ENCODE measurements at places on chromosomes 4 and X. TPM values are rescaled to one million over a fixed set of nuclear protein-coding genes. Genes with fewer than 3 reads are reported as not detected.

DNA sequence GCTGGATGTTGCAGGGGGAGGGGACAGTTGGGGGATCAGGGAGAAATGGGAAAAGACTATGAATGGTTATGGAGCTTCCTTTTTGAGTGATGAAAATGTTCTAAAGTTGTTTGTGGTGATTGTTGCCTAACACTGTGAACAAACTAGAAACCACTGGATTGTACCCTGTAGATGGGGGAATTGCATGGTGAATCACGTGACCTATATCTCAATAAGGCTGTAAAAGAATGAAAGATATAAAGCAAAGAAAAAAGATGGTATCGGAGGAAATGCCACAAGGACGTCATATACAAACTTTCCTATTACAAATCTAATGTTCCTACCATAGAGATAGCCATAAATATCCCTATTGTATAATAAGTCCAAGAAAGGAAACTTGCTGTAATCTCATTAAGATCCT lies 20.6 kb upstream of the CT55 start:
- no peak for DNase-seq

The KCNIP4 gene
- 0.20 TPM for total RNA-seq

The HHIP gene
- 19.3 TPM for total RNA-seq

DNA sequence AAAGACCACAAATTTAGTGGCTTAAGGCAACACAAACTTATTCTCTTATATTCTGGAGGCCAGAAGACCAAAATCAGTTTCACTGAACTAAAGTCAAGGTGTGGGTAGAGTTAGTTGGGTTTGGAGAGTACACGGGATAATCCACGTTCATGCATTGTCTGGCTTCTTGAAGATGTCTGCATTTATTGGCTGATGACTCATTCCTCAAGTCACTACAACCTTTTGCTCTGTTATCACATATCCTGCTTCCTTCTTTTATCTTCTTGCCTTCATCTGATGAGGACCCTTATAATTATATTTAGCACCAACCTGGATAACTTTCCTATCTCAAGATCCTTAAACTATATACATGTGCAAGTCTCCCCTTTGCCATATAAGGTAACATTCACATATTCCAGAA lies 590.0 kb downstream of the FSTL5 start:
- no peak for DNase-seq

DNA sequence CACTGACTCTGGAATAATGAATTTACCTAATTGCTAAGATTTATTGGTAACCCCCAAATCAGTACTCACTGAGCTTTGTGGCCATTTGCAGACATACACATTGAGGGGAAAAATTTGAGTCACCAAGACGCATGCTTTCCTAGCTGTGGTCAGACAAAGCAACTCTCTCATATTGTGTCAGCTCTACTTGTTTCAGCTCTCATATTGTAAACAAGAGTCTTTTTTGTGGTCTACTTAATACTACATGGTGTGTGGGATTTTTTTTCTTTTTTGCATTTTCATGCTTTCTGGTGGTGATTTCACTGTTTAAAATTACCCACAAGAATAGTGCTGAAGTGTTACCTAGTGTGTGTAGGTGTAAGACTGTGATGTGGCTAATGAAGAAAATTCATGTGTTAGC lies 428.2 kb upstream of the GALNT7 start:
- DNase-seq: no peak

DNA sequence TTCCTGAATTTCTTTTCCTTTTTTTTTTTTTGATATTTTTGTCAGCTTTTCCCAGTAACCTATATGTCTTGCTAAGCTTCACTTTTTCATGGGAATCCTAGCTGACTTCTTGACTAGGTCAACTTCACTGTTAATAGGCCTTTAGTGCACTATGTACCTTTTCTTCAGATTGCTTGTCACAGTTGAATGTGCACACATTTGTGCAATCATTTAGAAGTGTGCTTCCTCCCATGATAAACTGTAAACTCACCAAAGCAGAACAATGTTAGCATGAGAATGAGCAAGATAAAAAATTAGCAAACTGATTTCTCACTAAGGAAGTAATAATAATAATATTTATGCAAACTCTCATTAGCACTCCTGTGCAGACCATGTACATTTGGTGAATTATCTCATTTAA lies 173.2 kb downstream of the PABPC4L start:
- DNase-seq: no peak

The ATP2B3 gene
- 0.46 TPM for total RNA-seq

GRCh38 chrX:31217084-31217483 lies 145.2 kb upstream of the FTHL17 start:
- DNase-seq: no peak

GRCh38 chrX:118631586-118631985 lies 95.8 kb upstream of the IL13RA1 start:
- DNase-seq: no peak

DNA sequence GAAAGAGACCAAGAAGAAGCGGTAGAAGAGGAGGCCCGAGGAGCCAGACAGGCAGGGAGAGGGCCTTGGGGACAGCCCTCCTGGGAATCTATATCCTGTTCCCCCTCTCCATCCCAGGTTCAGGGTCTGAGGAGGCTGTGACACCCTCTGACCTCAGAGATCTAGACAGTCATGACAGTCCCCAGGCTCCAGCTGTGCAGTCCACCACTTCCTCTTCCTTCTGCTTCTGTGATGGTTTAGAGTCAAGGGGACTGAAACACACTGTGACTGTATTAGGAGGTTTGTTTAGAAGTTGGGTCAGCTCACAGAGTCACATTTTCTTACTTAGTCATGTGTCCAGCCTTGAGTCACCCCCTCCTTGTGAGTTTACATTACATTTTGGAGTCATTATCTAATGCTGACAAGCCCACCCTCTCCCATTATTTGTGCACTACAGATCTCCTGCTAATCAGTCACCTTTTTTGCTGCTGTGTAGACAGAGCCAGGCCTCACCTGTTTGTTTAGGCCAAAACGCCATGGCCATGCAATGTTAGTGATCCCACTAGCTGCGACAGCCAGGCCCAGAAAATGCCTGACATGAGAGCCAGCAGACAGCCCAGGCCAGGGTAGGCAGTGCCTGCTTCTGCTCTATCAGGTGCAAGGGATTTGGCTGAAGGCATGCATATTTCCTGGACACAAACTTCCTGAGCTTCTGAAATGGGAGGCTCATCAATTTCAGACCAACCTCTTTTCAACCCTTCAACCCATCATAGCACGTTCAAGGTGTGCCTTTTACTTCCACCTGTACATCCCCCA lies 26.0 kb downstream of the MANBA start:
- DNase-seq: no peak

DNA sequence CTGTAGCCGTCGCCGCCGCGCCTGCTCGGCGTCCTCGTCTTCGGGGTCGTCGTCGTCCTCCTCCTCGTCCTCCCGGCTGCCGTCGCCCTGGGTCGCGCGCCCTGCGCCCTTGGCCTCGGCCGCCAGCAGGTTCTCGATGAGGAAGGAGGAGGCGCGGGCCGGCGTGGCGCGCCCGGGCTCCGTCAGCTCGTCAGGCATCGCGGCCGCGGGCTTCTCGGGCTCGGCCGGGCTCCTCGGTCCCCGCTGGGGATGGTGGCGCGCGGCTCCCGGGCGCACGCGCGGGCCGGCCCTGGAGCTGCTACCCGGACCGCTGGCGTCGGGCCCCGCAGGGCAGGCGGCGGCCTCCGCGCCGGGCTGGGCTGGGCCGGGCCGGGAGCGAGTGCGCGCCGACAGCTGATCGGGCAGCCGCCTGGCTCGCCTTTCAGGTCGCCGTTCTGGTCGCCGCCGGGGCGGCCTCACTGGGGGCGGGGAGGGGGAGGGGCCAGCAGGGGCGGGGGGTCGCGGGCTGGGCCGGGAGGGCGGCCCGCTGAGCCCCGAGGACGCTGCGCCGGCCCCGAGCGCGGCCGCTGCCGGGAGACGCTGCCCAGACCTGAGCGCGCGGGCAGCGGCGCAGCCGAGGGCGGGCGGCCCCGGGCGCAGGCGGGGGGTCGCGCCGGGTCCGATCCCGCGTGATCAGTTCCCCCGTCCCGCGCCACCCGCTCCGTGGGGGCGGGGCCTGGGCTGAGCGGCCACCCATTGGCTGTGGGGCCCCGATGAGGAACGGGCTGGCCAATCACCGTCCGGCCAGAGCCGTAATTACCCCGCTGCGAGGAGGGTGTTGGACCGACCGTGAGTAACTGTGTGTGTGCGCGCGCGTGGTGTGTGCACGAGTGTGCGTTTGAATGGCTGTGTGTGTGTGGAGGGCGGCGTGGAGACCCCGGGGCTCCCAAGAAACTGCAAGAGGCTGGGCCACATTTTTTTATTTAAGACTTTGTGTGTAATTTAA lies at the start of gene HMX1:
HMX1 (minus strand) TSS at position 423 of the 985 bp plus-strand sequence; CDS start at position 198, 225 bp downstream.
- no peak for DNase-seq

GRCh38 chr4:97394653-97395052 lies 748.6 kb downstream of the STPG2 start:
- DNase-seq: no peak

GRCh38 chrX:46354481-46354880 lies 190.7 kb downstream of the ZNF674 start:
- DNase-seq: no peak

The MAGEC1 gene
- total RNA-seq: not detected

GRCh38 chr4:147840838-147841738 lies 109.2 kb downstream of the ARHGAP10 start:
- no peak for DNase-seq

DNA sequence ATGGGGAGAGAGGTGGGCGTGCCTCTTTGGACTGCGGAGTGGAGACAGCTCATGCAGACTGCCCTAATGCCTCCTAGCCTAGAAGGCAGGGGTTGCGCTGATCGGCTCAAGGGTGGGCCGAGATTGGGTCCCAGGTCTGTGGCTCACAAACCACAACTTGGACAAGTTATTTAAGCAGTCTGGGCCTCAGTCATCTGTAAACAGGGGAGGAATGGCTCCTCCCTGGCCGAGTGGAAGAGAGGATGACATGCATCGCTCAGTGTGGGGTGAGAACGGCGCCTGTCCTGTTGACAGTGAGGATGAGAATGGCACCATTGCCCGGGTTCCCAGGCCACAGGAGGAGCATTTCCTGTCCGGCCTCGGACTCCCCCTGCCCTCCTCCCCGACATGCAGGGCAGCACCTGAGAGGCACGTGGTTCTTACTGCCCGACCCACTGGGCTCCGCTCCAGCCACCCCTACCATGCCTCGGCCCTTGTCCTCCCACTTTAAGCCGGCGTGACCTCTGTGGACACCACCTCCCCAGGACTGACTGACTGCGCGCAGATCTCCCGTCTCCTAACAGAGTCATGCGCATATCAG lies 40.3 kb upstream of the GRPEL1 start:
- no peak for DNase-seq

The GYPE gene
- 0.98 TPM for total RNA-seq

DNA sequence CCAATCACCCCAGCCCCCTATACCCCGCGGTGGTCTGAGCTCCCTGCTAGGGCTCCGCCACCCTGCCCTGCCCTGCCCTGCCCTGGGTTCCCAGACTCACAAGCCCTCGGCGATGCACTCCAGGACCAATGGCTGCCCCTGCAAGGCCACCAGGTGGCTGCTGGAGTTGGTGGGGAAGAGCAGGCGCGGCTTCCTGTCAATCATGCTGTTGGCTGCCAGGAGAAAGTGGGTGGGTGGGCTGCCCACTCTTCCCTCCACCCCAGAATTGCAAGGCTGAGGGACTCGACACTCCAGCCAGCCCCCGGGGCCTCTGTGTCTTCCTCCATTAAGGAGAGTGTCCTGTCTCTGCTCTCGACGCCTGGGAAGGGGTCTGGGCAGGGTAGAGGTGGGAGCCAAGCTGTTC lies 15.7 kb downstream of the L1CAM start:
- no peak for DNase-seq

The PDK3 gene
- total RNA-seq: 22.5 TPM

DNA sequence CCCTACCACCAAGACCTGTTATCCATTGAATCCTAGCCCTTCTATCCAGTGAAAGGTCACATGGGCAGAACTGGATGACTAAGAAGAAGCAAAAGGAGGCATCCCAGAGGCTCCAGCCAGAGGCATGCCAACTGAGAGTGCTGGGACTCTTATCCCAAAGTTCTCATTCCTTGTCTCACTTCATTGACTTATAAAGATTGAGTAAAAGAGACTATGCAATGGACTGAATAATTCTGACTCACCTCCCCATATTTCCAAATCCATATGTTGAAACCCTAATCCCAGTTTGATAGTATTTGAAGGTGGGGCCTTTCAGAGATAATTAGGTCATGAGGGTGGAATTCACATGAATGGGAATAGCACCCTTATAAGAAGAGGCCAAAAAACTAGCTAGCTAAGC lies 131.4 kb downstream of the COL25A1 start:
- DNase-seq: no peak

The NAP1L2 gene
- total RNA-seq: not detected

- no peak for DNase-seq
Measured at GRCh38 chr4:128393101-128393704, 105.6 kb upstream of the PGRMC2 start.

The LPAR4 gene
- total RNA-seq: 0.14 TPM

The AREG gene
- 20.6 TPM for total RNA-seq

DNA sequence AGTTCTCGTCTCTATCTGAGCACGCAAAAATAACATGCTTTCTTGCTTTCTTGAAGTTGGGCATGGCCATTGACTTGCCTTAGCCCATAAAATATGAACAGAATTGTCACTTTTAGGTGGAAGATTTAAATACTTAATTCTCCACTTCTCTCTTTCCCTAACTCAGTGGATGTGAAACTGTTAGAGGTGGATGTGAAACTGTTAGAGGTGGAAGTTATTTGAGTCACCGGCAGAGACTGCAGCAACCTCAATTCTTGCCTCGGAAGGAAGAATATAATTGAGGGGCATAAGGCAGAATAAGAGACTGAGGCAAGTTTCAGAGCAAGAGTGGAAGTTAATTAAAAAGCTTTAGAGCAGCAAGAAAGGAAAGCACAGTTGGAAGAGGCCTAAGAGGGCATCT lies 2.8 kb upstream of the PARM1 start:
- DNase-seq: no peak

DNA sequence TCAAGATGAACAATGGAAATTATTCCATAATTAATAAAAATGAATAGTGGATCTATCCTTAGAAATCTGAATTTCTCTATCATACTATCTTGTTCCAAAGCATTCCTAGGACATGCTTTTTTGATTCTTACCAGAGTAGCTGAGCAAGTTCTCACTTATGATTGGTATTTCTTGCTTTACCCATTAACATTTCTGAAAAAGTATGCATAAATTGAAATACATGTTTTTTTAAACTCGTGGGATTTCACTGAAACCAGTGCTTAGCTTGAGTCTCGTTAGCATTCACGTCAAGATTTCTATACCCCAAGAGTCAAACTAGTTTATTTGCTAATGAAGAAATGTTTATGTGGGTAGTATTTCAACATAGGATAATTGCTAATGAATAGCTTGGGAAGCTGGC lies 89.0 kb downstream of the ELOVL6 start:
- DNase-seq: no peak

GRCh38 chr4:2689825-2690700 lies 66.1 kb downstream of the TNIP2 start:
- DNase-seq: peak; percentile 64

DNA sequence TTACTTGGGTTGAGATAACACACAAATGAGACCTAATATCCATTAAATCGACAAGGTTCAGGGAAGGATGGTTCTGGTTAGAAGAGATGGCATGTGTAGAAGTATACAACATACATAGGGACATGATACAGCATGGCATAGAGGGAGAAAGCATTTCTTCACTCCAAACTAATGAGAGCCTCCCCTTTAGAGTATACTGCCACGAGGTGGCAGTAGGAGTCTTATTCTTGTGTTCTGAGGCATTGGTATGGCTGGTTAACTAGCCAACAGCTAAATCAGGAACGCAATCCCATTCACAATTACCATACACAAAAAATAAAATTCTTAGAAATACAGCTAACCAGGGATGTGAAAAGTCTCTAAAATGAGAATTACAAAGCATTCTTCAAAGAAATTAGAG lies 29.1 kb upstream of the TRO start:
- no peak for DNase-seq

All from upper lobe of left lung (tissue), 6 donors.